ENCODE measurements at places on chromosomes 3 and 15. TPM values are rescaled to one million over a fixed set of nuclear protein-coding genes. Genes with fewer than 3 reads are reported as not detected.

The CCR3 gene
- not detected for total RNA-seq

- peak; percentile 85 for DNase-seq
These were observed 795 bp upstream of the SCAANT1 start for GRCh38 chr3:63912768-63913588.

DNA sequence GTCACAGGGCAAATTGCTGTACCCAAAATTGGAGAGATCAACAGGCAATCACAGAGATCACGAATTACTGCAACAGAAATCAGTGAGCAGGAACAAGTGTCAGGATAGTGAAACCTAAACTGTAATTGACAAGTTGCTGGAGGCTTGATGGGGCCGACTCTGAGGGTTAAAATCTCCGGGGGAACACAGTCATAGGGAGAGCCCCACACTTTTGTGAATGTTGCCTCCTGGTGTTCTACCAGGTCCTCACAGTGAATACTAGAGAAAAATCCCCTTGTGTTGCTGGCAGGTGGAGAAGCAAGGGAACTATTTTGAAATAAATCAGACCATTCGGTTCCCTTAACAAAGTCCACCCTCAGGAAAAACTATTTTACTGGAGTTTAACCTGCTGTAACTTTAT, 697.5 kb upstream of the CBLB start:
- no peak for DNase-seq

DNA sequence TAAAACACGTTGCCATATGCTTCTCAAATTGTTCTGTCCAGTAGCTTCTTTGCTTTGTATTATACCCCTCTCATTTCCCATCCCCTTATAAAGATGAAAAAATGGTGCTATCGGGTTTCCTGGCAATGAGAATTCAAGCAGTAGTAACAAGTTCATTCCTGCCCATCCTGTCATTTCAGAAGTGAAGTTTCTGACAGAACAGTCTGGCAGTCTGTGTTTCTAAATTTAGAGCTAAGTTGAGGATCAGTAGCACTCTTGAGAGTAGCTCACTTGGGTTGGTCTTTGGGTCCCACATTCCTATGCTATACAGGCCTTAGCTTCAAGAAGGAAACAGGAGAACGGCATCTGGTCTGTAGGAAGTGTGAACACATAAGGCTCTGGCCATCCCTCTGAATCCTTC, 134.6 kb downstream of the GHSR start:
- DNase-seq: no peak

The FEZF2 gene
- total RNA-seq: not detected

DNA sequence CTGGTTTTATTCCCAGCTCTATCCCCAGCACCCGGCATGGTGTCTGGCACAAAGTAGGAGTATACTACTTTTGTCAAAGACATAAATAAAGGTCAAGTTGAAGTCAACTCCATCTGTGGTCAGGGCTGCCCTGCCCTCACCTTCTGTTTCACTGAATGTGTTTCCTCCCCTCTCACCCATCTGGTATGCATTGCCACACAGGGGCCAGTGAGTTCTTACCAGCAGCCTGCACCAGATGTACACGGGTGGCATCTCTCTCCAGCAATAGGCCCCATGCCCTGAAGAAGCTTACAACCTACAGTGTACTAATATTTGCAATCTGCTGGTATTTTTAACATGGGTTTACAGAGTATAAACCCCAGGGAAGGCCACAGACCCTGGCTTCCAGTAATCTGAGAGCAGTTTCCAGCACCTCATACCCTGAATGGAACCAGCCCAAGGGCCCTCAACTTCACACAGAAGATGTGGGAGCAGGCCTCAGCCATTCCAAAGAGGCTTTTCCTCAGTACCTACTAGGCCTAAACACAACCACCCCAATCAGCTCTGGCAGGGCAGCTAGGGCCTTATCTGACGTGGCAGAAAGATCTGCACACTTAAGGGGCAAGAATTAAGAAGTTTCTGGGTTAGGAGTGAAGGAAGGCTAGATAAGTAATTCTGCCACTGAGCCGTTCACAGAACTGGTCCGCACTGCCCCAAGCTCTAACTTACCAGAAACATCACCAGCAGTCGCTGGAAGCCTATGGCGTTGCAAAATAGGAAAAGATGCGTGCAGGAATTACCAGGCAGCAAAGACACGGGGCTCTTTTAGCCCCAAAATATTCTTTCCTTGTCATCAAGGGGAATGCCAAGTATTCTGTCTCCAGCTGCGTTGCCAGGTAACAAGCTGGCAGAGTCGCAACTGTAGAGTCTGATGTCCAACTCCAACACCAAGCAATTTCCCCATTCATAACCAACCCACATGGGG, 2.1 kb downstream of the IDH2 start:
- DNase-seq: peak; percentile 79

The VILL gene
- total RNA-seq: 10.4 TPM

The VGLL3 gene
- 16.1 TPM for total RNA-seq

- DNase-seq: no peak
These were observed 215.7 kb downstream of the STT3B start for GRCh38 chr3:31748281-31748932.

GRCh38 chr3:100850701-100851100, 141.4 kb downstream of the TFG start:
- DNase-seq: no peak

DNA sequence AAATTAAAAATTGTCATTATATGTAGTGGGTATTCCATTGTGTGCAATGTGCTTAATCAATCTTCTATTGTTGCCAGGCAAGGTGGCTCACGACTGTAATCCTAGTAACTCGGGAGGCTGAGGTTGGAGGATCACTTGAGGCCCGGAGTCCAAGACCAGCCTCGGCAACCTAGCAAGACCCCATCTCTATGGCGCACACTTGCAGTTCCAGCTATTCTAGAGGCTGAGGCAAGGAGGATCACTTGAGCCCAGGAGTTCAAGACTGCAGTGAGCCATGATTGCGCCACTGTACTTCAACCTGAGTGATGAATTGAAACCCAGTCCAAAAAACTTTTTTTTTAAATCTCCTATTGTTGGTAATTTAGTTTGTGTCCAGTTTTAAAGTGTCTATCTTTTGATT, 33.4 kb upstream of the ABHD2 start:
- no peak for DNase-seq

GRCh38 chr3:16864610-16865313, 20.0 kb upstream of the PLCL2 start:
- no peak for DNase-seq

The EAF1 gene
- total RNA-seq: 9.1 TPM

The SLC22A13 gene
- total RNA-seq: 0.52 TPM

- no peak for DNase-seq
These were observed 4.2 kb downstream of the RAP2B start for GRCh38 chr3:153166206-153166605.

GRCh38 chr3:57169108-57169507, 4.0 kb upstream of the IL17RD start:
- no peak for DNase-seq

GRCh38 chr3:114392831-114393230, 99.0 kb downstream of the TIGIT start:
- DNase-seq: no peak

DNA sequence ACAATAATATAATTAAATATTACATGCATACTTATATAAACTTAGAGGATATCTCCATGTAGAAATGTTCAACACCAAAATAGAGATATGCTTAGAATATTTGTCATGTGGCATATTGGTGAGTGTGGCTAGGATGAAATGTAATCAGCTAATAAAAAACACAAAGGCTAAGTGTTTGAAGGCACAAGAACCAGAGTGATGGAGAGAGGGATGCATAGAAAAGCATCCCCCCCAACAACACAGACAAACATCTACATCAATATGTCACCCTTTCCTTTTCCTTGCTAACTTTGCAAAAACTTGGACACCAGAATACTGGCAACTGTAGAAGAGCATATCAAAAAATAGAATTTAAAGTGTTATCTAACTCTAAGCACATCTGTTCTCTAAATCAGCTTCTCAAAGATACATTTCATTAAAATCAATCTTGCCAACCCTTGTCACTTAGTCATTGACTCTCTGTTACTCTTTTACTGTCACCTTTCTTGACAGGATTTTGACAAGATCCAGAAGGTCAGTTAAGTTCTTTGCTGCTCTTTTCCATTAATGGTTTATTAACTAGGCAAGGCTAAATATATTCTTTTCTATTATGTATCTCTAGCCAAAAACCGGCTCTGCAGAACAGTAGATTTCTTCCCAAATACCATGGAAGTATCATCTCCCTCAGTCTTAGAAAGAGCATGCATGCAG, 695.9 kb downstream of the OTOL1 start:
- no peak for DNase-seq

- DNase-seq: no peak
These were observed 244.1 kb downstream of the LPP start for GRCh38 chr3:188397766-188398705.

- DNase-seq: no peak
These were observed 497 bp upstream of the CLASP2 start for GRCh38 chr3:33718595-33718907.

DNA sequence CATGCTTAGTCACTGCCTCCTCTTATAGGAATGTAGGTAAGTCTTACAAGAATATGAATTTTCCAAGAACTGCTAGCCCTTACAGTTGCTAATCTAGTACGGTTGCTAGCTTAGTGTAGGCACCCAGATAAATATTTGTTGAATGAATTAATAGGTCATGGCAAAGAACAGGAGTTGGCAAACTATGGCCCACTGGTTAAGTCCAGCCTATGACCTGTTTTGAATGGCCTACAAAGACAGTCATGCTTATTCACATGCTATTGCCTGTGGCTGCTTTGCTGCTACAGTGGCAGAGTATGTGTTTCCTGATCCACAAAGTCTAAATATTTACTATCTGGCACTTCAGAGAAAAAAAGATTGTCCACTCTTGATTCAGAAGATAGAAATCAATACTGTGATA, 631.8 kb downstream of the AGBL1 start:
- no peak for DNase-seq

The CHRM5 gene
- total RNA-seq: not detected

DNA sequence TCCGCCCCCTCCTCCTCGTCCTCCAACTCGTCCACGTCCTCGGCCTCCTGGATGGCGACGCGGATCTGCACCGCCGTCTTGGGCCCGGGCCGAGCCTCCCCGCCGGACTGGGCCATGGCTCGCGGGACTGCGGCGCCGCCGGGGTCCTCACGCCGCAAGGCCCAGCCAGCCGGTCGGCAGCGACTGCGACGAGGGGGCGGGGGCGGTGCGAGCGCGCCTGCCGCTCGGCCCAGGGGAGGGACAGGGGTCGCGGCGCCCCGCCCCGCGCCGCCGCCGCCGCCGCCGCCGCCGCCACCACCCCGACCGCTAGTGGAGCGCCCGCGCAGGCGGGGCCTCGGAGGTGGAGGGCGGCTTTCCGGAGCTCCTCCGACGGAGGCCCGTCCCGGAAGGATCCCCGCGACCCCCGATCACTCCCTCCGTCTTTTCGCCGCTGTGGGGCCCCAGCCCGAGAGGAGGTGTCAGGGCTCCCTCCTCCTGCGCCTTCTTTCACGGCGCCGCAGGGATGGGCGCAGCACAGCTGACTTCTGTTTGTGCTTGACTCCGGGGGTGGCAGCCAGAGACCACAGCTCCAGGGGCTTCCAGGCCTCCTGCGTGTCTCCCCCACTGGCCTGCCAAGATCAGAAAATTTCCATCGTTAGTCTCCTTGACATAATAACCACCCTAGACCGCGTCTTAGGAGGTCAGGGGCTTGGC, at the start of gene LARP6:
LARP6 (minus strand) TSS at position 185 of the 693 bp plus-strand sequence; CDS start at position 116, 69 bp downstream.
- peak; percentile 68 for DNase-seq

GRCh38 chr15:63979262-63979793, 67.0 kb downstream of the DAPK2 start:
- no peak for DNase-seq

DNA sequence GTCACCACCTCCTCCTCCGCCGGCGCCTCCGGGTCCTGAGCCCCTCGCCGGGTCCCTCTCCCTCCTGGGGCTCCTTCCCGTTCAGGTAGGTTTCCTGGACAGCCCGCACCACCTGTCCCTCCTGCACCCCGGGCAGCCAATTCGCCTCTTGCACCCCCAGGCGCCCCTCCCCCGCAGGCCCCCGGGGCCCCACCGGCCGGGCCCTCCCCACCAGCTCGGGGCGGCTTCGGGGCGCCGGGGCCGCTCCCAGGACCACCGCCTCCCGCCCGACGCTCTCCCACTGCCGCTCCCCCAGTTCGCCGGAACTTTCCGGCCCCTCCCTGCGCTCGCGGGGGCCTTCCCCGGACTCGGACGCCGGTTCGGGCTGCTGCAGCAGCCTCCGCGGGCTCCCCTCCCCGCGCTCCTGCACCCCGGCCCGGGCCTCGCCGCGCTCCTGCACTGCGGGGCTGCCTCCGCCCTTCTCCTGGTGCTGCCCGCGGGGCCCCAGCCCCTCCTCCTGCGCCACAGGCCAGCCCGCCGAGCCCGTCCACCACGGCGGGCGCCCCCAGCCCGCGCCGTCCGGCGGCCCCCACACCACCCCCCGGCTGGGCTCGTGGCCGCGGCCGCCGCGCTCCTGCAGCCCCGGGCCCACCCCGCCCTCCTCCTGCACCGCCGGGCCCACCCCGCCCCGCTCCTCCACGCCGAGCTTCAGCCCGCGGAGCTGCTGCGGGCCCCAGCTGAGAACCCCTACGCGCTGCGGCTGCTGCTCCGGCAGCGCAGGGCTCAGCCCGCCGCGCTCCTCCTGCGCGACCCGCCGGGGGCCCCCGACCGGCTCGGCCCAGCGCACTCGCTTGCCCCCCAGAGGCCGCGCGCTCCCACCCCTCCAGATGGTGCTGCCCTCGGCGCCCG, 587 bp upstream of the TNK2 start:
- DNase-seq: no peak

- DNase-seq: peak; percentile 98
These were observed at the start of gene ZNF501 for GRCh38 chr3:44729384-44729910. TSS of gene ZNF501 (plus strand) at chr3:44729635. CDS start at chr3:44734422, 4,787 bp downstream.

- no peak for DNase-seq
These were observed 376.2 kb downstream of the FEZF2 start for GRCh38 chr3:61997101-61997500.

The TGM5 gene
- not detected for total RNA-seq

DNA sequence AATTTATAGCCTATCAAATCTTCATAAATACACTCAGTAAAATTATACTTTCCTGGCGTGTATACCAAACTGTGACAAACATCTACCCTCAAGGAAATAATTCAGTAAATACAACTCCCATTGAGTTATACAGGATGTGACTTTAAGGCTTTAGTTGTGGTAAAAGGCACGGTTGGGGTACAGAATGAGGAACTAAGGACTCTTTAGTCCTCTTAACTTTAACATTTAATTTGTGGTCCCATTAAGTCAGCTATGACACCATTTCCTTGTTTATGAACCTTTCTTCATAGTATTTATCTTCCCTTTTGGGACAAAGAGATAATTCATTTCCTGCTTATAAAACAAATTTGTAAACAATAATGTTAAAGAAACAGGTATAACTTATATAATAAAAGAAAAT, 30.2 kb downstream of the IFT80 start:
- DNase-seq: no peak

DNA sequence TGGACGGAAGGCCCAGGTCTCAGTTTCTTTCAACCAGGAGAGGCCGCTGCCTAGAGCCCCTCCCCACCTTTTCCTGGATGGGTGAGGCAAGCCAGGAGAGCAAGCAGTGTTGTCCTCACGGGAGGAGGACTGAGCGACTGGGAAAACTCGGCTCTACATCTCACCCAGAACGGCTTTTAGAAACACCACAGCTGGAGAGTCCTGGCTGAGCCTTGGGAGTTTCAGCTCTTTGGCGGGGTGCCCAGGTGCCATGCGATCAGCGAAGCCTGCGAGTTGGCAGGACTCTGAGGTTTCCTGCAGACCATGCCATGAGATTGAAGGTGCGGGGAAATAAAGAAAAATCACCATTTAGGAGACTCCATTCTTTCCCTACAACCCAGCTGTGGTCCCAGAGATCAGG, 26.0 kb downstream of the PPCDC start:
- DNase-seq: peak; percentile 97

GRCh38 chr3:43379343-43379742, 93.0 kb downstream of the SNRK start:
- DNase-seq: no peak

The PIK3CA gene
- 11.7 TPM for total RNA-seq

- no peak for DNase-seq
These were observed 369 bp upstream of the U2SURP start for GRCh38 chr3:143001034-143001368.

All from body of pancreas (tissue), 4 donors.